ENCODE measurements at places on chromosomes 6 and 20.

DNA sequence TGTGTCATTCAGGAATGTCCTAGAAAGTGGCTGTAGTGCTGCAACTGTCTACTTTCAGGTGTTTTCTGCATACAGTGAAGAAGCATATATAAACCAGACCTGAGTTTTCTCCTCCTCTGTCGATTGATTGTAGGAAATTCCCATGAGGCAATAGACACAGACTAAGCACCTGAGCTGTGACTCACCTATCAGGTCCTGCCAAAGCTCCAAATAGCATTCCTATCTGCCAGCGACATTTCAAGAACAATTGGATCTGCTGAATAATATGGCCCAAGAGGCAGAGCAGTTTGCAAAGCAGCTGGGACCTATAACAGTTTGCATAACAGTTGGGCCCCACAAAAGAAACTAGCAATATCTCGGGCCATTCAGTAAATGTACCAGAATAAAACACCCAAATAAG lies 360.4 kb downstream of the HAO1 start:
- DNase-seq: no peak

GRCh38 chr6:63802606-63803206 lies 167.1 kb downstream of the PHF3 start:
- no peak for DNase-seq

GRCh38 chr6:151647976-151648639 lies 154.3 kb downstream of the CCDC170 start:
- DNase-seq: no peak

DNA sequence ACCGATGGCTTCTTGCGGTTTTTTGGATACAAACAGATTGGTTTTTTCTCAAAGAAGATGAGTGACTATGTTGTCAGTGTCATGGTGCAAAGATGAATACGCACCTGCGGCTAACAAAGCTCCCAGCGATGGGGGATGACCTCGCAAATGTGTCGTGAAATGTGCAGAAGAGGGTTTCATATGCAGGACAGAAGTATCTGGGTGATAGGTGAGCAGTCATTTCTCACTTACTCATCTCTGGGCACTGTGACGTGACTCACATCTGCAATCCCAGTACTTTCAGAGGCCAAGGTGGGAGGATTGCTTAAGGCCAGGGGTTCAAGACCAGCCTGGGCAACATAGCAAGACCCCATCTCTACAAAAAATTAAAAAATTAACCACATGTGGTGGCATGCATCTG lies 216.3 kb downstream of the ERMARD start:
- DNase-seq: no peak

DNA sequence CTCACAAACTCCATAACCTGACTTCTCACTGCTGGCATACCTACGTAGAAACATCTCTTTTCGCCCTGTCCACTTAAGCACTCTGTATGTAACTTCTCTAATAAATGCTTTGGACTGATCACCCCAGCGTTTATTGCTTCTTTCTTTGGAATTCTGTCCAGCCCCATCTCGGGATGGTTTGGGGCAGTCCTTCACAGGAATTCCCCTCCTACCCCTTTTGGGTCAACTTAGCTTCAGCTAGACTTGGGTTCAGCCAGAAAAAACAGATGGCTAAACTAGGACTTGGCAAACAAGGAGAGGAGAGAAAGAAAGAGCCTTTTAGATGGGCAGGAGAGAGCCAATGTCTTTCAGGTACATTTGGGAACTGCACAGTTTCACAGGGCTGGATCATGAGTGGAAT lies 3.9 kb upstream of the LTV1 start:
- no peak for DNase-seq

Data from CD4-positive, alpha-beta T cell treated with Interleukin-15 for 4 hours (primary cell).